ENCODE measurements at places on chromosomes 2 and 18.
A peak's percentile ranks its signal among the peaks of the same experiment; 100 is the strongest.

DNA sequence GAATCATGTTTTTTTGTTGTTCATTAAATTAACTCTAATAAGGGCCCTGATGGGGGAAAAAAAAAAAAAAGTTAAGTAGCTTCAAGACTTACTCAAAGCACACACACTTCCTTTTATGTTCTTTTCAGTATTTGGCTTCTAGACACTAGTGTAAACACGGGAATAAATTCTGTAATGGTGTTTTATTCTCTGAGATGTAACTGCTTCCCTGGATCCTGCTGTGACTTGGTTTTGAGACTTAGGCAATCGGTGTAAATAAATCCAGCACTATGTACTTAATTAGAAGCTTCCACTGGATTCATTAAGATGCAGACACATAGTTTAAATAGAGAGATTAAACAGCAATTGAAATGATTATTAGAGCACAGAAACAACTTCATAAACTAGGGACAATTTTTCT lies 26.1 kb upstream of the AP1S3 start:
- no peak for DNase-seq

- DNase-seq, result no peak
These were observed 1.8 kb upstream of the ABCA12 start for GRCh38 chr2:215140166-215140707.

GRCh38 chr2:174013315-174013751 lies 48.2 kb upstream of the SP3 start:
- DNase-seq, result peak; percentile 46

GRCh38 chr2:190382851-190383250 lies 25.3 kb upstream of the MFSD6 start:
- DNase-seq, result no peak

GRCh38 chr2:156867201-156867600 lies 390.3 kb upstream of the GALNT5 start:
- no peak for DNase-seq

- DNase-seq, result no peak
These were observed 483.2 kb downstream of the METTL4 start for GRCh38 chr18:2087877-2088673.

- DNase-seq, result no peak
These were observed 11.9 kb downstream of the GAL3ST2 start for GRCh38 chr2:241788572-241788971.

- no peak for DNase-seq
These were observed 60.2 kb upstream of the SLC39A10 start for GRCh38 chr2:195596840-195597239.

- DNase-seq, result no peak
These were observed 7.7 kb upstream of the SP100 start for GRCh38 chr2:230408244-230408842.

DNA sequence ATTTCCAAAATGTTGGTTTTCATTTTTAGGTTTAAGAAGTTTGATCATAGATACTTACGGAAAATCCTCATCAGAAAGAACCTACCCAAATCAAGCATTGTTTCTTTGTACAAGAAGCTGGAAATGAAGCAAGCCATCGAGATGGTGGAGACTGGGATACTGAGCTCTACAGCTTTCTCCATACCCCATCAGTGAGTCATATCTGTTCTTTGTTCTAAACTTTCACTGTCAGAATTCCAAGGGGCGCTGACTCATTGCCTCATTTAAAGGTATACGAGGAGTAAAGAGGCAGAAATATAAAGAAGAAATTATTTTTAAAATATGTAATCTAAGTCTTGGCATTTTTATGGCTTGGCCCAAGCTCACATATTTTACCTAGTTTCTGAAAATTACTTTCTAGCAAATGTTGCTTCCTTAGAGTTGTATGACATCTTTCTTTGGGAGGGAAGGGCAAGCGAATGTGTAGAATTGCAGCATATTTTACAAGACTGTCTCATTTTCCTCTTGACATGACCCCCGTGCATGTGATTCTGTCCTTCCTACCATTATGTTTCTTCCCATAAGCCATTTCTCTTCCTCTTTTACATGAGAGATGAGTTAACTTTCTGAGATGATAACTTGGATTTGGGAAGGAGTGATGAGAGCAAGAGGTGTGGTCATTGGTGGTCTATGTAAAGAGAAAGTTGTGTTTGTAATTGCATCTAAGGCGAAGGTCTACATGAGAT lies 41.2 kb downstream of the SLC9A4 start:
- DNase-seq, result no peak

DNA sequence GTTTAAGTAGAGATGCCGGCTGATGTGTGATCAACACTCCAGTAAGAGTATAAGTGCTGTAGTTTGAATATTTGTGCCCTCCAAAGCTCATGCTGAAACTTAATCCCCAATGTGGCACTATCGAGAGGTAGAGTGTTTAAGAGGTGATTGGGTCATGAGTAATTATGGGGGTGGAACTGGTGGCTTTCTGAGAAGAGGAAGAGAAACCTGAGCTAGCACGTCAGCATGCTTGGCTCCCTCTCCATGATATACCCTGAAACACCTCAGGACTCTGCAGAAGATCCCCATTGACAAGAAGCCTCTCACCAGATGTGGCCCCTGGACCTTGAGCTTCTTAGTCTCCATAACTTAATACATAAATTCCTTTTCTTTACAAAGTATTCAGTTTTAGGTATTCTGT lies 584.8 kb downstream of the TSN start:
- no peak for DNase-seq

DNA sequence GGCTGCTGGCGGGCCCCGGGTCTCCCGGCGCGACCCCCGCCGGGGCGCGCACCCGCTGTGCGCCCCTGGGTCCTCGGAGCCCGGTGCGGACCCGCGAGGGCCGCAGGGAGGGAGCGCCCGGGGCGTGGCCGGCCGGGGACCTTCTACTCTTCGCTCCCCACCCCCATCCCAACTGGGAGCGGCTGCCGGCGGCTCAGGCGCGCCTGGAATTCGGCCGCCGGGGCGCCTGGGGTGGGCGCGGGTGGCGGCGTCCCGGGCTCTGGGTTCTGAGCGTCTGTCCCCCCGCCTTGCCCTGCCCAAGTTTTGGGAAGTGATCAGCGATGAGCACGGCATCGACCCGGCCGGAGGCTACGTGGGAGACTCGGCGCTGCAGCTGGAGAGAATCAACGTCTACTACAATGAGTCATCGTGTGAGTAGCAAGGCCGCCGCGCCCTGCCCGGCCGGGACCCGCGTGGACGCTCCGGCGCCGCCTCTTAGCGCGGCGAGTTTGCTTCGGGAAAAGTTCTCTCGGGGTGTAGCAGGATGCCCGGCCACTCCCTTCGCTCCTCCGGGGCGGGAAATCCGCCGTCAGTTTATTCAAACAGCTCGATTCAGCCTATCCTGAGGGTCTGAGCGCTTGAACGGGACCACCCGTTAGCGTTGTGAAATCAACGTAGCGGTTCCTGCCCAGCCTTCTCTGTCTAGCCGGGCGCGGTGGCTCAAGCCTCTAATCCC lies 502 bp downstream of the TUBB6 start:
- DNase-seq, result no peak

DNA sequence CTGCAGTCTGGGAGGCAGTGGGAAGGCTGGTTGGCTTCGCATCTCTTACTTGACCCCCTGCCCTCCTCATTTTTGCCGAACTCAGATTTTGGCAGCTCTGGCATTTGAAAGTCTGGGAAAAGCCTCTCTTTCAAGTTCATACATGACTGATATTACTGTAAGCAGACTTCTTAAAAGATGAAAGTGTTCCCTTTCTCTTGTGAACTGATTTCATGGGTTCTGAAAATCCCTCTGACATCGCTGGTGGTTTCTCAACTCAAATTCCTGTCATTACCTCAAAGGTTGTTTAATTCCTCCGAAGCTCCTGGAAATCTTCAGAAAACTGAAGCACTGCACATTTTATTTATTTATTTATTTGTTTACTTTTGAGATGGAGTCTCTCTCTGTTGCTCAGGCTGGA lies 16.9 kb upstream of the SLC38A11 start:
- DNase-seq, result no peak

DNA sequence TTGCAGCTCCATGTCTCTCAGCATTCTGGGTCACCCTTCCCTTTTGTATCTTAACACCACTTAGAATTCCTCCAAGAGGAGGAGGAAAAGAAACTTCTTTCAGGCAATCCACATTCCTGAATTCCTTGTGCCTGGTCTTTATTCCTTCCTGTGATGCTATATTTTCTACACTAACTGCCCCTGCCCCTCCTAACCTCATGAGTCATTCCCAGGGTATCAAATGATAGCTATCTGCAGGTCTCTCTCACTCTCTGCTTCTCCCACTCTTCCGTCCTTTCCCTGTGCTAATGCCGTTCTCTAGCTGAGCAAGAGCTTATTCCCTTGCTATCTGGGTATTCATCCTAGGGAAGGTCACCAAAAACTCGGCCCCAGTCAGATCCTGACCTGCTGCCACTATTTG lies 395.0 kb upstream of the TCF4 start:
- no peak for DNase-seq

DNA sequence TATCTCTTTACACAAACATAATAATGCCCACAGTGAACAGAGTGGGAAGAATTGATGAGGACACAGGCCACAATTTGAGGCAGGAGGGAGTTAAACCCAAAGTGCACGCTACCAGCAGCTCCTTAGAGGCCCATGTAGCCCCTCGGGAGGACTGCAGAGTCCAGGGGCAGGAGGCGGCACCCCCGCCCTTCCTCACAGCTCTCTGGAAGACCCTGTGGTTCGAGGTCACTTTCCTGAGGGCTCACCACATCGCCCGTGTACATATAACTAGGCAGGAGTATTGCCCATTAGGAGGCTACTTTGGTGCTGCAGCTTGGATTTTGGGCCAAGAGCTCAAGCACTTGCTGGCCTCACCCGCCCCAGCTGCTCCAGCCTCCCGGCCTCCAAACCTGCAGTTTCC lies 22.2 kb upstream of the CIDEA start:
- DNase-seq, result no peak

GRCh38 chr18:30333310-30333709 lies 709.2 kb downstream of the DSC3 start:
- DNase-seq, result no peak

GRCh38 chr2:133360190-133360589 lies 208.1 kb downstream of the NCKAP5 start:
- DNase-seq, result no peak

GRCh38 chr2:14082640-14083039 lies 549.9 kb upstream of the LRATD1 start:
- DNase-seq, result no peak

DNA sequence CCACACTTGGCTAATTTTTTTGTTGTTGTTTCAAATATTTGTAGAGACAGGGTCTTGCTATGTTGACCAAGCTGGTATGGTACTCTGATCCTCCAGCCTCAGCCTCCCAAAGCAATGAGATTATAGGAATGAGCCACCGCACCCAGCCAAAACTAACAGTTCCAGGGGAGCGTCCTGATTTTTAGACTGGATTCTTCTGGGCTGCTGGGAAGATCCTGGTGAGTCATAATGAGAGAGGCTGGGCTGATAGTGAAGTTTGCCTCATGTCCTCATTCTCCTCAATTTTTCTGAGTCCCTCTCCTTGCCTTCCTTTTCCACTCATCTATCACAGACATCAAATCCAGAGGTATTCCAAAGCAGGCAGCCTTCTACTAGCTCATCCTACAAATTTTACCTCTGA lies 81.3 kb downstream of the VSNL1 start:
- DNase-seq, result no peak

DNA sequence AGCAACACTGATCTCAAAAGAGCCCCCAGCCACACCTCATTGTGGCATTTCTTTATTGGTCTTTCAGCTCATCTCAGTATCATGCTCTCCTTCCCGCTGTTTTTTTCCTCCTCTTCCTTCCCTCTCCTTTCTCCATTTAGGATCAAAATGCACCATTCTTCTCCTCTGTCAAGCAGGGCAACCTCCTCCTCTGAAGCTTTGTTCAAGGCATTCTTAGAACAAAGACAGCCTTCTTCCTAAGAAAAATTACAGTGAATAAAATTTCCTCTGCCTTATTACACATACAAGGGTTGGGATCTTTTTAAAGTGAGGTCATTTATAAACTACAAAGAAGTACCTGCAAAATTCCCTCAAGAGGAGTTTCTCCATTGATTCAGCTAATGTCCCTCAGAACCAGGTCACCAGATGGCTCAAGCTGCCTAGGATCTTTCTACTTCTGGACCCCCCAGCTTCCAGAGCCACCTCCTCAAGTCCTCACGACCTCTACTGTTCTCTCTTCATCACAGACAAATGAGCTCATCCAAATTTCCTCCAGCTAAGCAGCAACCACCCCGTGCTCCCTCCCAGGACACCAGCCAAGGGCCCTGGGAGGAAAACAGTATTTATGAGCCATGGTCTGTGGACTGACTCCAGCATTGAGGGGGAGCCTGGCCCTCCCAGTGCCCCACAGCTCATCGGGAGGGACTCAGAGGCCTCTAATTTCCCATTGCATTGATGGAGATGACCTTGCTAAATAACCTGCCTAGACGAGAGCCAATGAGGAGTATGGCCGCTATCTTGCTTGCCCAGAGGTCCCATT lies 18.0 kb downstream of the SFXN5 start:
- no peak for DNase-seq

DNA sequence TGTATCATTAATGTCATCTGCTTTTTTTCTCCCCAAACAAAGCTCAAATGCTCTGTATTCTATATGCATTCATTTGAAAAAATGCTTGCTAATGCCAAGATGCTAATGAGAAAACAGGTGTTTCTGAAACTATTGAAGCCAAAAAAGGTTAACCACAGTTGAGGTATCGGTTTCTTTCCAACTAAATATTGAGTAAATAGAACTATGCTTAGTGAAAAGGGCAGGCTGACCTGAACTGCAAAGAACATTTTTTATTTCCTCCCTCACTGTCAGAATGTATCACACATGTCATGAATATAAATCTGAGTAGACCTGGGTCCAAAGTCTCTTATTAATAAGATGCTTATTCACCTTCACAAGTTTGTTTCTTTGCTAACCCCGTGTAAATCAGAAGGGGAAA lies 866.6 kb downstream of the CPS1 start:
- DNase-seq, result no peak

DNA sequence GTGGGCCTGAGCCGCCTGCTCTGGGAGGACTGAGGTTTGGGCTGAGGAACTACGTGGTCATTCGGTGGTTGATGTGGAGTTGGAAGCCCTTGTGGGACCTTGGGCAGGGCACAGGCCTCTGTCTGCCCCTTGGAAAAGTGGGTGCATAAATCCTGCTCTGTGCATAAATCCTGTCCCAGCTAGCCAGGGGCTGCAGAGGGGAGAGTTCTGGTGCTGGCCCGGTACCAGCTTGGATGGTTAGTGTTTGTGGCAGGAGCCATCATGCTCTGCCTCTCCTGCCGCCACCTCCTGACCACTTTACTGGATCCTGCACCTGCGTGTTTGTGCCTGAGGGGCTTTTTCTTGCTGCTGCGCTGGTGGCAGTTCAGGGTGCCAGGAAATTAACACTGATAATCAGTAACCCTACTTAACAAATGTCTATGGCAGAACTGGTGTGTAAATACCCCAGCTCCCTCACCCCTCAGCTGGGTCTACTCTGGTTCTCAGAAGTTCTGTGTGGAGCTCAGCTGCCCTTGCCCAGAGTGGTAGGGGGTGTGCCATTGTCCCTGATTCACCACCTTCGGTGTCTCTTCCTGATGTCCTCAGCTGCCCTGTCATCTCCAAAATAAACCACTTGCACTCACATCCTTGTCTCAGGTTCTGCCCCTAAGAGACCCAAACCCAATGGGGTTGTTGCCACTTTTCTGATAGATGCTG lies 156.8 kb downstream of the GLI2 start:
- no peak for DNase-seq

Data from cortex of kidney (tissue), 1 donor.